ENCODE measurements at places on chromosomes 11 and 22.

- DNase-seq = no peak
Measured at GRCh38 chr22:33519974-33520903, 400.0 kb downstream of the LARGE1 start.

- DNase-seq = no peak
Measured at GRCh38 chr11:64558065-64558745, 32.8 kb upstream of the SLC22A12 start.

- DNase-seq = no peak
Measured at GRCh38 chr22:50182176-50183081, 3.3 kb upstream of the TRABD start.

DNA sequence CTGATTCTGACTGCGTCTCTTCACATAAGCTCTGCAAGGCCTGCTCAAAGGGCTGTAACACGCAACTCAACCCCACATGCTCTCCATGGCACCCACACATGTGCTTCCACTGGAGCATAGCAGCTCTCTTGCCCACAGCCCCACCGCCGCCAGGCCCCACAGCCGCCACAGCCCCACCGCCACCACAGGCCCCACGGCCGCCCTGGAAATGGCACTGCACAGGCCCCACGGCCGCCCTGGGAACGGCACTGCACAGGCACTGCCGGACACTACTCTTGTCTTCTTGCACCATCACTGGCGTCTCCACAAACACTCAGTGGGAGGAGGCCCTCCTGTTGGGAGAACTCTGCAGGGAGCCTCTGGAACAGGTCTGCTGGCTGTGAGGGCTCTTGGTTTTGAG is 8.6 kb downstream of the MOB2 start:
- DNase-seq = no peak

- DNase-seq = no peak
Measured at GRCh38 chr11:16002942-16003341, 353.4 kb downstream of the SOX6 start.

- DNase-seq = no peak
Measured at GRCh38 chr11:115518983-115519628, 14.9 kb upstream of the CADM1 start.

GRCh38 chr11:126138636-126139035 is 72.8 kb downstream of the RPUSD4 start:
- no peak for DNase-seq

DNA sequence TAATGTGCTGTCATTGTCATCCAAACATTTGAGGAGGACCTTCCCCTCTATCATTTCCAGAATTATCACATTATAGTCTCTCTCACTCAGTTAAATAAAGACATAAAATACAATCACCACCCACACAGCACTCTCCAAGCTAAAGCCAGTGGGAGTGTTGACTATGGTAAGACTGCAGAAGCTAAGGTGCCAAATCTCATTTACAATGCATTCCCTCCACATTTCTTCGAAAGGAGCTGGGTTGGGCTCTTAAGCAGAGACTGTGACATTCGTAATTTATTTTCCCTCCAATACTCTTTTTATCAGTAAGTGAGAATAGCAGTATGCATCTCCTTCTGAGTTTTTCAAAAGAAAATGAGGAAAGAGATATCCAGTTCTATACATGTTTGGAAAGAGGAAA is 74.2 kb downstream of the NOX4 start:
- DNase-seq = no peak

- no peak for DNase-seq
Measured at GRCh38 chr11:86806903-86807302, 6.6 kb downstream of the PRSS23 start.

- no peak for DNase-seq
Measured at GRCh38 chr11:118526688-118527087, 586 bp upstream of the TTC36 start.

- no peak for DNase-seq
Measured at GRCh38 chr22:21650823-21651520, 8.9 kb downstream of the SDF2L1 start.

DNA sequence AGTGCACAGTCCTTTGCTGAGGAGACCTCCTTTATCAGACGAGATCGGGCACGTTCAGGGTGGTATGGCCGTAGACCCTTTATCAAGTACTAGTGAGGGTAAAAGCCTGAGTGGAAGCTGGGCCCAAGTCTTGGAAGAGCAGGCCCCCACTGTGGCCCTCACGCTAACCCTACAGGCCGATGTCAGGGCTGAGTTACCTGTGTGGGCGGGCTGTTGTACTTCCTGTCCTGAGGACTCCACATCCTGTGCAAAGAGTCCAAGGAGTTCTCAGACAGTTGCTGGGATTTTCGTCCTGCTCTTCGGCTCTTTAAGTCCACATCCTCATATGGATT is 34.9 kb downstream of the RPL27A start:
- DNase-seq = no peak

Data from globus pallidus (tissue), 1 donor.